GM13976 (cell line): ENCODE measurements at places on chromosomes 13 and 19.
A peak's percentile ranks its signal among the peaks of the same experiment; 100 is the strongest.

GRCh38 chr19:40797963-40798682, 868 bp upstream of the EGLN2 start:
- peak; percentile 83 for DNase-seq

DNA sequence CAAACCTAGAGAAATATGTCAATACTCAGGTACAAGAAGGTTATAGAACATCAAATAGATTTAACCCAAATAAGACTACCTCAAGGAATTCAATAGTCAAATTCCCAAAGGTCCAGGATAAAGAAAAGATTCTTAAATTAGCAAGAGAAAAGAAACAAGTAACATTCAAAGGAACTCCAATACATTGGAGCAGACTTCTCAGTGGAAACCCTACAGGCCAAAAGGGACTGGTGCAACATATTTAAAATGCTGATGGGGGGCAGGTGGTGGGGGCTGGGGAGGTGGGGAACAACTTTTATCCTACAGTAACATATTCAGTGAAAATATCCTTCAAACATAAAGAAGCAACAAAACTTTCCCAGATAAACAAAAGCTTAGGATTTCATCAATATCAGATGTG, 23.1 kb downstream of the ITGBL1 start:
- DNase-seq = no peak

GRCh38 chr13:29570051-29570654, 25.3 kb downstream of the SLC7A1 start:
- DNase-seq = no peak

DNA sequence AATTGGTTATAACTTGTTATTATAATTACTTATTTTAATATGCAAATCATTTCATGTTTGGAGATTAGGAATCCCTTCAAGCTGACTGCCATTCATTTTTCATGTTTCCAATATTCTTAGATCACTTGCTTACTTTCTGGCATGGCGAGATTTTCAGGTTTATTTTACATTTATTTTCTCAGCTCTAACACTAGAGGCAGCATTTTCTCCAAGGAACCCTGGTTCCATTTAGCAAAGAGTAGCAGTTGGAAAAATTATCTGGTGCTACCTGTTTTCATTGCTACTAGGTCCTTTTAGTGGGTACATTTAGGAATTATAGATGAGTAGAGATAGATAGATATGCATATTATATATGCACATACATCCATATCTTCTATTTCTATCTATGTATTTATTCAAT, 90.9 kb upstream of the TRPC4 start:
- DNase-seq = no peak
